ENCODE measurements at places on chromosomes 16 and 17. TPM values are rescaled to one million over a fixed set of nuclear protein-coding genes. Genes with fewer than 3 reads are reported as not detected.

DNA sequence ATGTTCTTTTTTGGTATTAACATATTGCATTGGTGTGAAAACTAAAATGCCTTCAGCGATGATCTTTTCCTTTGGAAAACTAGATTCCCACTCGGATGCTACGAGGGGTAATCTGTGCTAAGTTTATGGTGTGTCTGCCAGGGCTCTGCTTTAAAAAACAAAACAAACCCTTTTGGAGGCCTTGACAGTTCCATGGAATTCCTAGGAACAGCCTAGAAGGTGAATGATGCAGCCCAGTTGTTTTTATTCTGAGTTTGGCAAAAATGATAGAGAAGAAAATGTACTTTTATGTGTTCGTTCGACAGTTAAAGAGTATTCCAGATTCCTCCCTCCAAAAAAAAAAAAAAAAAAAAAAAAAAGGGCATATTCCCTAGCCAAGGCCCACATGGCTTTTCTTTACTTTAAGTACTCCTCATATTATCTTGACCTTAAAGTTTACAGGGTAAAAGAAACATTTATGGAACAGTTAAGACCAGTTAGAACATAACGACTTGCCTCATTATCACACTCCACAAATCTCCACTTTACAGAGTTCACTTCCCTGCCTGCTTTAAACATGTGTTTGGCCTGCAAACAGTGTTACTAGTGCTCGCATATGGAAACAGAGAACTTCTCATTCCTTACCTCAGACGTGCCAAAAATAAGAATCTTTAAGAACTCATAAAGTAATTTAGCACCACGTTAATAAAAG lies 159.1 kb downstream of the WWOX start:
- H3K36me3 ChIP-seq, result no peaks in the 10 kb centered on the region
- H3K4me1 ChIP-seq, result no peaks in the 10 kb centered on the region
- H3K27ac ChIP-seq, result no peak overlapping the region

The C17orf50 gene
- not detected for total RNA-seq

GRCh38 chr17:33647956-33648355 lies 354.9 kb upstream of the ASIC2 start:
- no peak overlapping the region for H3K27ac ChIP-seq
- no peaks in the 10 kb centered on the region for H3K36me3 ChIP-seq
- no peak for DNase-seq
- peaks cover 5% of the 10 kb centered on the region for H3K27me3 ChIP-seq
- no peak overlapping the region for H3K4me3 ChIP-seq

- H3K4me3 ChIP-seq, result no peak overlapping the region
- H3K27ac ChIP-seq, result no peak overlapping the region
- H3K4me1 ChIP-seq, result no peaks in the 10 kb centered on the region
Measured at GRCh38 chr16:12504312-12504711, 299.4 kb downstream of the CPPED1 start.

DNA sequence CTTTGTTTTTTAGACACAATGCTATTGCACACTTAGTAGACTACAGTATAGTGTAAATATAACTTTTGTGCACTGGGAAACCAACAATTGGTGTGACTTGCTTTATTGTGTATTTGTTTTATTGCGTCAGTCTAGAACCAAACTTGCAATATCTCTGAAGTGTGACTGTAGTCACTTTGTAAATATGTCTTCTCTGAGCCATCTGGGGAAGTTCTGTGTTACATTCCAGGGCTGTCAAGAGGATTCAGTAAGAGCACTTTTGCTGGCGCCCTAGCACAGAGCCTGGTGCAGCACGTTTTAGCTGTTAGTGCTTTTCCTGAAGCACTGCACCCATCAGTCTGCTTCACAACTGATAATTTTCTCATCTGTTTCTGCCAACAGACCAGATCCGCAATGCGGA lies 73.2 kb downstream of the NT5M start:
- no peak overlapping the region for H3K4me3 ChIP-seq
- no peak overlapping the region for H3K27ac ChIP-seq
- H3K36me3 ChIP-seq, result no peaks in the 10 kb centered on the region
- no peak for DNase-seq
- H3K27me3 ChIP-seq, result no peaks in the 10 kb centered on the region

Data from heart left ventricle (tissue), 16 donors.